ENCODE measurements at places on chromosomes 2 and 18.

- no peak for DNase-seq
These were observed 9.1 kb downstream of the RND3 start for GRCh38 chr2:150478200-150478974.

- no peak for DNase-seq
These were observed 155.5 kb downstream of the ZFP36L2 start for GRCh38 chr2:43070676-43071502.

GRCh38 chr2:145623136-145623535 is 1103.2 kb upstream of the ZEB2 start:
- no peak for DNase-seq

DNA sequence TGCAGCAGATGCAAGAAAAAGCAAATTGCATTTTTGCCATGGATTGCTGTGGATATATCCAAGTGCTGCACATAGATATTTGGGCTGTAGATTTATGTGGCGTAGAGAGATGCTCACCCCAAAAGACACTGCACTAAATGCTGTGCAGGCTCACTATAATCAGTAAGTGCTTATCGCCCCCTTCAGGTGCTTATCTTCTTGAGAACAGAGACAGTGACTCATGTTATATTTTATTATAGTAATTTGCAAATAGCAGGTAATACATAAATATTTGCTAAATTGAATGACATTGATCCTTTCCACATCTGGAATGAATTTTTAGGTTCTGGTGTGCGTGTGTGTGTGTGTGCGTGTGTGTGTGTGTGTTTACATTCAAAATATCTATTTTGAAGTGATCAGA is 36.8 kb upstream of the PLEKHM3 start:
- DNase-seq, result peak; percentile 7

DNA sequence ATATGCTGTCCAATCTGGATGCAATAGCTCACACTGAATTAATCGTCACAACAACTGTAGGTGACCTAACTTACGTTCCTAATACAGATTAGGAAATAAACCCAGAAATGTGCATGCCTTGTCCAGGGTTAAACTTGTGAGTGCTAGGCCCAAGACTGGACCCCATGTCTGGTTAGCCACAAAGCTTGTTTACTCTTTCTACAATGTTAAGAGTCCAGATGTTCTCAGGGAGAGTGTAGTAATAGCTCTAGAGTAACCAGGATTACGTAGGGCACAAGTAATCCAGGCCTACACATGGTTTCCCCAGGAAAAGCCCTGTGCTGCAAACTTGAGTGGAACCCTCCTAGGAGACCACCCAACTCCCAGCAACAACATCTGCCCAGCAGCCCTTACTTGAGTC is 26.2 kb downstream of the TRIB2 start:
- no peak for DNase-seq

DNA sequence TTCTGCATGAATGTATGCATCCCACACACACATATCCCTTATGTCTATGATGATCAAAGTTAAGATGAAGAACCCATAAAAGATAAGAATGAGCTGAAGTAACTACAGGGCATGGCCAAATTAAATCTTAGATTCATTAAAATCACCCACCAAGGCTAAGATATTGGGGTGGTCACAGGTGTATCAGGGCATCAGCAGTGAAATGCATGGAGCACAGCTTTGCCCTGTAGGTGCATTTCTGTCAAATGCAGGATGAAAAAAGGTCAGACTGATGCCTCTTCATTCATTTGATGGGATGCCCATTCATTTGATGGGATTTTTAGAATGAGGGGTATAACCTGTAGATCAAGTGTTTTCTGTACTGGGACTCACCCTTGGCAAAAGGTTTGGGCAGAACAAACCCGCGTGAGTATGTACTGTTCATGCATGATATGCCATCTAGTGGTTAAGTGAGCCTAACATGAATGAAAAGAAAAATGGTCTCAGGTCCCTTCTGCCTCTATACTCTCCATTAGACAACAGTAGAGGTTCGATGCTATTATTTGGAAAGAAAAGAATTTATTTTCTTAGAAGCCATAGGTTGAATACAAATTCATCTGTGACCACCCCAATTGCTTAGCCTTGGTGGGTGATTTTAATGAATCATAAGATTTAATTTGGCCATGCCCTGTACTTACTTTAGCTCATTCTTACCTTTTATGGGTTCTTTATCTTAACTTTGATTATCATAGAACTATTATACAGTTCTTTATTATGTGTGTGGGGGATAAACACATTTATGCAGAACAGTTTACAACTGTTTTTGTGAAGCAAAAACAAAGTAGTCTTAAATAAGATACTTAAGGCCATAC is 43.2 kb upstream of the NOSTRIN start:
- DNase-seq, result peak; percentile 12

DNA sequence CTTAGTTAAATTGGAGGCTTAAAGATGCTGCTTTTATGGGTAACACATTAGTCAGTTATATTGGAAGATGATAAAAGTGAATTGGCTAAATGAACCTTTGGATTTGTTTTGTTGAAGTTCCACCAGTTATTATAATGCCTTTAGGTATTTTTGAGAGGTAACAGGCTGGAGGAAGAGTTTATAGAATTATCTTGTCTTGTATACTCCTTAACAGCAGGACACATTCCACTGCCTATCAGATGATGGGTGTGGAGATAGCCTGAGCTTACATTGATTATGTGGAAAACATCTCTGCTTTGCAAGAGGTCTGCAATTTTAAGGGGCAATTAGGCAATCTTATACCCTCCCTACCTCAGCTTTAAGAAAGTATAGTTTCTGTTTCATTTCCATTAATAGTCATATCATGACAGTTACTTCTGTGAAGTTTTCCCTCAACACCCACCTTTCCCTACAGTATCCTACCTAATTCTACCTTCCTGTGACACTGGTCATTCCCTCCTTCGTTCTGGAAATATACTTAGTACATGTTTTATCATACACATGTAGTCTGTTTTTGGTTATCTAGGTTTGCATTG is 403.7 kb upstream of the SPRED2 start:
- DNase-seq, result no peak

DNA sequence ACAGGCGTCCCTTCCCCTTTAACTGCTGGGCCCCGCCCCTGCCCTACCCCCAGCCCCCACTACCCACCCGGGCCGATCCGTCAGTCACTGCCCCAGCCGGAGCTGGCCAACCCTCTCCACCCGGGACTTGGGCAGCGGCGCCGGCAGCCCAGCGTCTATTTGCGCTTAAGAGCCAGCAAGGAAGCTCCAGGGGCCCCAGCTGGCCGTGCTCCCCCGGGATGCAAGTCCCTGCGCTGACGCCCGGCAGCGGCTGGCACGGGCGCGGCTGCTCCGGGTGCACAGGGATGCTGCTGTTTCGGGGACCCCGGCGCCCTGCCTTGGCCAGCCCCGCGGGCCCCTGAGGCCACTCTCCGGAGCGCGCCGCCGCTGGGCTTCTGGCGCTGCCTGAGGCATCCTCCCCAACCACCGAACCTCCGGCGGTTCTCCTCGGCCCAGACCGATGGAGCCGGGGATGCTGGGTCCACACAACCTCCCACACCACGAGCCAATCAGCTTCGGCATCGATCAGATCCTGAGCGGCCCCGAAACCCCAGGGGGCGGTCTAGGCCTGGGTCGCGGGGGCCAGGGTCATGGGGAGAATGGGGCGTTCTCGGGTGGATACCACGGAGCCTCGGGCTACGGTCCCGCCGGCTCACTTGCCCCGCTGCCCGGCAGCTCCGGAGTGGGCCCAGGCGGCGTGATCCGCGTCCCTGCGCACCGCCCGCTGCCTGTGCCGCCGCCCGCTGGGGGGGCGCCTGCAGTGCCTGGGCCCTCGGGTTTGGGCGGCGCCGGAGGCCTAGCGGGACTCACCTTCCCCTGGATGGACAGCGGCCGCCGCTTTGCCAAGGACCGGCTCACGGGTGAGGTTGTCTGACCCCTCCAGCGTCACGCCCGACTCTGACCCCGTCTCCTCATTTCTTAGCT is at the start of gene TLX2:
Gene TLX2 (plus strand): TSS at position 83 of the 903 bp plus-strand sequence. CDS start 357 bp downstream, at position 440.
- no peak for DNase-seq

DNA sequence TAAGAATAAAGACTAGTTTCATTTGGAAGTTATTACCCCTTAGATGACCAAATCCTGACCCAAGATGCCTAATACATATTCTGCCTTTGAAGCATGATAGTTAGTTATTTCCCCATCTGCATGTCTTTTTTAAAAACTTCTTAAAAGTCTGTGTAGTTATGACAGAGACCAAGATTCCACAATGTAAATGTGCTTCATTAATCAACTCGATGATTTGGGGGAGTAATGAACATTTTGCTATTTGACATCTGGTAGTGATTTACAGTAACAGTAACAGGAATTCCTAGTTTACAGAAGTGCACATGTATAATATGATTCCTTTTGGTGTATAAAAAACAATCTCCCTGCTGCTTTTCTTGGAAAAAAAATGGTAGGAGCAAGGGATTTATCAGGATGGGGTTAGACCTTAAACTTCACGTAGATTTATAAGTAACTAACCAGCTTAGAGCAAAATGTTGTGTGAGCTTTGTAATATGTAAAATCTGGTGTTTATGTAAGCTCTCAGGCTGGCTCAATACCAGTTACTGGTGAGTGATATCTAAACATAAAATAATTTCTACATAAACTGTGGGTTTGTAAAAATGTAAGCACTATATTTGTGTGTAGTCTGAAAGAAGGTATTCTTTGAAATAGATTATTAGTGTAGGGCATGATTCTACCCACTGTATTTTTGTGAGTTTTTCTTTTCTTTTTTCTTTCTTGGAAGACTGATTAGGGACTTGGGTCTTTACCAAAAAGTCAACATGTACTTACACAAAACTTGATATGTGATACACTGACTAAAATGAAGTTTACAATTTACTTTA is 641.6 kb downstream of the EPHA4 start:
- no peak for DNase-seq

DNA sequence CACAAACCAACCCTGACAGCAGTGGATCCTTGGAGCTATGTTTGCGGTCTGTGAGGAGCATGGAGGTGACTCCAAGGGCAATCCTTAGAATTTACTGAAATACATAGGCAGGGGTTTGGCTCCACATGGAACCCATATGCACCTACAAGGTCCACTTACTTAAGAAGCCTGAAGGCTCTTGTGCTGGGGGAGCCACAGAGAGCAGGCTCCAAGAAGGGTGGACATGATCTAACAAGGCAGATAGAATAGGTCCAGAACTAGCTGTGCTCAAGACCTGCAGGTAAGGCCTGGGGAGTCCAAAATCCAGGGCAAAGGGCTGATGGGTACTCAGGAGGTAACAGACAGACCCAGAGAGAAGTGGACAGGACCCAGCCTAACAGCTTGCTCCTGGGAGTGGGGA is 1.2 kb upstream of the CDK5R2 start:
- DNase-seq, result no peak

DNA sequence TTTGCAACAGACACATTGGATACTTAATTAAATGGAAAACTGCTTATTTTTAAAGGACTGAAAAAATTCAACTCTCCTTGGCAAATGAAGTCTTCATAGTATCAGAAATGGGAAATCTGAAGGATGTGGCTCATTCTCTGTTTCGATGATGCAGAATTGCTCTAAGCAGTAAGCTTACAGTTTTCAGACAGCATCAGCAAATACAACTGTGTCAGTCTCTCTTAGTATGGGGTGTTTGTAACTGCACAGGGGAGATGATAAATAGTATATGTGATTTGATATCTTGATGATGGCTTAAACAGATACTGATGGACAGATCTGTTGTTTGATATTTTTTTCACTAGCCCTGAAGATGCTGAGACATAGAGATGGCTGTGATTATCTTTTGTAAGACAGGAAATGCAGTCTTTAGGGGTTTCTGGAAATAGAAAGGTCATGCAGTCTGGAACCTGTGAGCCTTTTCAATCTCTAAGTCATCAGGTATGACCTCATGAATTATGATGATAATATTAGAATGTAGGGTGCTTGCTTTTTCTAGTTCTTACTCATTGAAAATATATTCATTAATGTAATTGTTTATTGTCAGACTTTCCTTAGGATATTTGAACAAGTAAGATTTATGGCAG is 84.2 kb downstream of the SLC4A10 start:
- no peak for DNase-seq

- no peak for DNase-seq
These were observed 181.4 kb downstream of the GRB14 start for GRCh38 chr2:164439885-164440284.

- no peak for DNase-seq
These were observed 94.0 kb upstream of the SULT1C3 start for GRCh38 chr2:108145557-108146326.

- DNase-seq, result no peak
These were observed 26.0 kb upstream of the FLACC1 start for GRCh38 chr2:201383136-201383535.

DNA sequence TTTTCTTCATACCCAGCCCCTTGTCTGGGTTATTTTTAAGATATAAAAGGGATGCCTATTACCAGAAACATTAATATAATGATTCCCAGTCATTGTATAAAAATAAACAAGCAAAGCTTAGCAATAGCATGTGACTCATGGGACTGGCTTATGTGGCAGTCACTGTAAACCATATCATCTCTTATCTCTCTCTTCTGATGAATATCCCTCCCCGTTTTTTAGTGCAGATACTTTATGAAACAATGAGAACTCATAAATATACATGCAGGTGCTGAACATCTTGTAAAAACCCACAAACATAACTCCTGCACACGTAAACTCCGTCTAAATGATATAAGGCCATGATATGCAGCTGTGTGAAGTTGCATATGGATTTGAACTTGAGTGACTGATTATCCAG is 154.9 kb downstream of the MGAT5 start:
- no peak for DNase-seq

DNA sequence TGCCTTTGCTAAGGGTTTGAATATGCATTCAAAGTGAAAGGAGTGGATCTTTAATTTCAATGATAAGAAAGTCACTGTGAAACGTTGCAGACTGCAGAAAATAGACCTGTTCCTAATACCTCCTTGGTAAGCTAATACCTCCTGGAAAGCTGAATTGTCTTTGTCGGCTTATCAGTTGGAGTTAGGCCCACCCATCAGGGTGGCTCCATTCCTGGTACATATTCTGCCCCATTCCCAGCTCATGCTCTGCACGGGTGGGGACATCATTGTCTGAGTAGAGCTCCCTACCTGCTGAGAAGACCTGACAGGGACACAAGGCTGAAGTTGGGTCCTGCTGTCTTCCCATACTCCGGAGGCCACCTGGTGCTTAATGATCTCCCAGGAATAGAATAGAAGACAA is 203.3 kb downstream of the EN1 start:
- no peak for DNase-seq

DNA sequence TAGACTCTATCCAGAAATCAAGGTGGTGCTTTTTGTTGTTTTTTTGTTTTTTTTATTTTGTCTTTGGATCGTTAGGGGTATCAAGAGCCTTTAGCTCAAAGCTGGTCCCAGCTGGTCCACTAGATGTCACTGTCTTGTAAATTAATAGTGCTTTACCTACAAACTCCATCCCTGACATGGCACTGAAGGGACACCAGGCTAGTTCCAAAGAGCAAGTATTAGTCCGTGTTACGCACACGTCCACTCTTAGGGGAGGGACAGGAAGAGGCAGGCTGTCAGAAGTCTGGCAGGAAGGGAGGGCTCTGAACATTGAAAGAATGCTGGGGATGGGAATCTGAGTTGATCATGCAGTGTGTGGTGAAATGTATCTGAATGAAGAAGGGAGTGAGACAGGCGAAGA is 85.9 kb upstream of the CCBE1 start:
- peak; percentile 43 for DNase-seq

DNA sequence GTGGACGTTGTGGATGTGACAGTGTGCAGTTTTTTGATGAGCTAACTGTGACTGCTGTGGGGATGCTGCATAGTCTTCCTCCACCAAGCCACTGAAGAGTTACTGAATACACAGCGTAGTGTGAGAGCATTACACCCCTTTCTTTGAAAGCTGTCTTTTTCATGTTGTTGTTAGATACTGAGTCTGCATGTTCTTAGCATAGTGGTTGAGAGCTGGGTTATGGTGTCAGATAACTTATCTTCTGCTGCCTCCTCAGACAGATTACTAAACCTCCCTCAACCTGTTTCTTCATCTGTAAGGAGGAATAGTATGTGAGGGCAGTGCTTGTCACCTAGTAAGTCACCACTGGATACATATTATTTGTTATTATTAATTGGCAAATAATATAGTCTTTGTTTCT is 63.2 kb downstream of the CEP192 start:
- DNase-seq, result no peak
